ENCODE measurements at places on chromosomes 7 and 10.

DNA sequence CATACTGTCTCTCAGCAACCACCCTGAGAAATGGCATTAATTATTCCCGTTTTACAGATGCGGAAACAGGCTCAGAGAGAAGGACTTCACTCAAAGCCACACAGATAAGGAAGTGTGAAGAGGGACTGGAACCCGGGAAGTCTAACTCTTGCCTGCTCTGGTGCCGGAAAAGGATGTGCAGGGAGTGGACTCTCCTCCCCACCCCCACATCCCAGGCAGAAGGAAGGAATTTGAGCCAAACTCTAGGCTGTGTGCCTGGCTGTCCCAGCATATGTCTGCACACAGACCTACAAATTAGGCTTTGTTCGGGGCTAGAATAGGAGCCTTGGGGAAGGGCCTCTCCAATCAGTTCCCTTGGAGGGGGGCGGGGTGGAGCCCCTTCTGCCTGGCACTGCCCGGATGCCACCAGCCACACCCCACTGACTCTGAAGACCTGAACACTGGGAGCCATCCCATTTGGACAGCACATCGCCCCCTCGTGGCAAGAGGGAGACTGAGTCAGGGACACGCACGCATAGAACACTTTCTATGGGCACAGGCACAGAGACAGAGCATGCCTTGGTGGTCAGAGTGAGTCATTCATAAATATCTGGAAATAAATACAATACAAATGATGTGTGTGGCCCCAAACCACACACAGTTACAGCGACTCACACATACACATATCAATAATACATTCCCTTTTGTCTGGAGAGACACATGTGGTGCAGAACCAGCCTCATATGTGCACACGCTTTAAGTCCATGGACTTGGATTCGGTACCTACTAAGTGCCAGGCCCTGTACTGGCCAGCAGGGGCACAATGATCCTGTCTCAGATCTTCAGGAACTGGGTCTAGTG lies 13.1 kb downstream of the LZTS2 start:
- DNase-seq: peak; percentile 92

DNA sequence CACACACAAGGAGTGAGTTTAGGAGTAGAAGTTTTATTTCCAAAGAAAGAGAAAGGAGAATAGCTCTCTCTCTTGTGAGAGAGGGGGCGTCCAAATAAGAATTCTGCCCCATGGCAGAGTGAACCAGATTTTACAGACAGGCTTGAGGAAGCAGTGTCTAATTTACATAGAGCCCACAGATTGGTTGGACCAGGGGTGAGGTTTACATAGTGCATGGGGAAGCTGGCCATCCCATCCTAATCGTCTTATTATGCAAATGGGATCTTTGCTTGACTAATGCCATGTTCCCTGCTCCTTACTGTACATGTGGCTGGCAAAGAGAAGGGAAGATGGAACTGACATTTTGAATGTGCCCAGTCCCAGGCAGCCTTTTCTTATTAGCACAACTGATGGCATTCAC lies 60.0 kb upstream of the ACSM6 start:
- no peak for DNase-seq

DNA sequence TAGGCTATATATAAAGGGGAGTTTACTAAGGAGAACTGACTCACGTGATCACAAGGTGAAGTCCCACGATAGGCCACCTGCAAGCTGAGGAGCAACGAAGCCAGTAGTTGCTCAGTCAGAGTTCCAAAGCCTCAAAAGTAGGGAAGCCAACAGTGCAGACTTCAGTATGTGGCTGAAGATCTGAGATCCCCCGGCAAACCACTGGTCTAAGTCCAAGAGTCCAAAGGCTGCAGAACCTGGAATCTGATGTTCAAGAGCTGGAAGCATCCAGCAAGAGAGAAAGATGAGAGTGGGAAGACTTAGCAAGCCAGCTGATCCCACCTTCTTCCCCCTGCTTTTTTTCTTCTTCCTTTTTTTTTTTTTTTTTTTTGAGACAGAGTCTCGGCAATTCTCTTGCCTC lies 27.0 kb upstream of the GSDME start:
- DNase-seq: no peak

GRCh38 chr7:2631946-2632732 lies at the start of gene TTYH3:
Gene TTYH3 (plus strand): TSS chr7:2631986. CDS start chr7:2632156, 170 bp downstream.
- DNase-seq: no peak

- no peak for DNase-seq
These were observed 35.4 kb upstream of the TM9SF3 start for GRCh38 chr10:96622013-96622787.

DNA sequence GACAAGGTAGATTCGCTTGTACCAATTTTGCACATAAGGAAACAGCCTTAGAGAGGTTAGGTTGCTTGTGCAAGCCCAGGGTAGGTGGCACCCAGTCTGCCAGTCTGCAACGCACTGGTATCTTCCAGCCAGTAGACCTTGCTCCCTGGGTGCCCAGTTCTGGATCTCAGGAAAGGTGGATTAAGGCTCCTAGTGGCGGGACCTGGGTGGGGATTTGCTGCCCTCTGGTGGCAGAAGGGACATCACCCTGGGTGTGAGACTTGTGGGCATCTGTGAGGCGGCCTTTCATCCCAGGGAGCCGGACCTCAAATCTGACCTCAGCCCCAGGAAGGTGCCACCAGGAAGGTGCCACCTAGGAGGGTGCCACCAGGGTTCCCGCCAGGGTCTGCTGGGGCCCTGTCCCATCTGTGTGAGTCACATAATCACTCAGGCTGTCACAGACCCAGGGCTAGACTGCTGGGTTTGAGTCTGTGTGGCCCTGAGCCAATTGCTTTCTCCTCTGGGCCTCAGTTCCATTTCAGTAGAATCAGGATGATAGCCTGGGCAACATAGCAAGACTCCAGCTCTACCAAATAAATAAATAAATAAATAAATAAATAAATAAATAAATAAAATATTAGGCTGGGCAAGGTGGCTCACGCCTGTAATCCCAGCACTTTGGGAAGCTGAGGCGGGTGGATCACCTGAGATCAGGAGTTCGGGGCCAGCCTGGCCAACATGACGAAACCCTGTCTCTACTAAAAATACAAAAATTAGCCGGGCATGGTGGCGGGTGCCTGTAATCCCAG lies 5.3 kb upstream of the PRKRIP1 start:
- DNase-seq: peak; percentile 89

- no peak for DNase-seq
These were observed 54.7 kb upstream of the NPTX2 start for GRCh38 chr7:98562381-98562823.

DNA sequence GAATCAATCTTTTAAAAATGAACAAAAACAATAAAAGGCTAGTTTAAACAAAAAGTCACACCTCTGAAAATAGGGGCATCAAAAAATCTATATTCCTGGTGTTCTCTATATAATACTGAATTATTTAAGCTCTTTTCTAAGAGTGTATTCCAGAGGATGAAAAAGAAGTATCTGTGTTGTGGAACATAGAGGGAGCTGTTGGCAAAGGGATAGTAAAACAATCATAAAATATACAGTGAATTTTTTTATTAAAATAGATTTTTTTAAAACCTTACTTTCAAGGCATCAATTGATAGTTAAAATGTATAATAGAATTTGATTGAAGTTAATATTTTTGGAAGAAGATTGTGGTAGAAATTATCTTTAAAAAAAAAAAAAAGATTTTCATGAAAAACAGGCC lies 1409.1 kb upstream of the CELF2 start:
- no peak for DNase-seq

- peak; percentile 82 for DNase-seq
These were observed 92.1 kb downstream of the CYP51A1 start for GRCh38 chr7:92042056-92042737.

DNA sequence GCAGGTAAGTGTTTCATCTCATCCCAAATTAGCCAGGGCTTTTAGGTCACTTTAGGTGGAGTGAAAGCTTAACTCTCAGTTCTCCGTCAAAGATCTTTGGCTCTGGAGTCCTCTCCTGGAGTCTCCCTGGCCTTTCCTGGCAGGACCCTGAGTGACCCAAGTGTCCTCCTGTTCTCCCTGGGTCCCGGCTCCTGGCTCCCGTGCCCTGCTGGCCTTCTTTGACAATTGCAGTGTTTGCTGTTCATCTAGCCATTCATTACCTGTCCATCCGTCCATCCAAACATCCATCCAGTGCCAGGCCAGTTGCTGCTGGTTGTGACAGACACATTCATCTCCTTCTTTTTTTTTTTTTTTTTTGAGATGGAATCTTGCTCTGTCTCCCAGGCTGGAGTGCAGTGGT lies 6.2 kb upstream of the TPST1 start:
- DNase-seq: no peak

DNA sequence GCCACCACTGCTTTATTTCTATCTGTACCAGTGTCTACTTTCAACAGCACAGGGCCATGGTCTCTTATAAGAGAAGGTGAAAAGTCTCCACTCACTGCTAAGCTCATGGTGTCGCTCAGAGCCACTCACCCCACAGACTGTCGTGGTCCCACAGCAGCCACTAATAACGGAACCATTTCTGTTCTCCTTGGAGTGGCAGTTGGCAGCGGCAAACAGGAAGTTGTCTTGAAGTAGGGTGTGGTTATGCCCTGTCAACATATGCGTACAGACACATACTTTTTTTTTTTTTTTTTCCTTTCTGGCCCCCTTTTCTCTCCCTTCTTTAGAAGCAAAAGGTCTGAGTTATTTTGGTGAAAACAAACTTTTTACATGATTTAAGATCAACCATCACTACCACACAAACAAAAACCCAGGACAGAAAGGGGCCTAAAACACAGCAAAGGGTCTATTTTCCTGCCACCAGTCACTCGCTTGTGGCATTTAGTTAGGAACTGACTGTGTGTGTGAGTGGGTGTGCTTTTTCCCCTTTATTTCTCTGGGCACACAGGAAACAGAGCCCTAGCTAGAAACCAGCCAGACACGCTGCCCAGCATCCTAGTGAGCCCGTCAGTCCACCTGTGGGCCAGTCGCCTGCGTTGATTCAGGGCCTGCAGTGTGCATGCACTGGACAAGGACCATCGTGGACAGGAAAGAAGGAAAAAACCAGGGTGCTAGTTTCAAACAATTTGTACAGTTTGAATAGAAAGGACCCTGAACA lies 96.7 kb upstream of the EFCAB10 start:
- DNase-seq: peak; percentile 67

DNA sequence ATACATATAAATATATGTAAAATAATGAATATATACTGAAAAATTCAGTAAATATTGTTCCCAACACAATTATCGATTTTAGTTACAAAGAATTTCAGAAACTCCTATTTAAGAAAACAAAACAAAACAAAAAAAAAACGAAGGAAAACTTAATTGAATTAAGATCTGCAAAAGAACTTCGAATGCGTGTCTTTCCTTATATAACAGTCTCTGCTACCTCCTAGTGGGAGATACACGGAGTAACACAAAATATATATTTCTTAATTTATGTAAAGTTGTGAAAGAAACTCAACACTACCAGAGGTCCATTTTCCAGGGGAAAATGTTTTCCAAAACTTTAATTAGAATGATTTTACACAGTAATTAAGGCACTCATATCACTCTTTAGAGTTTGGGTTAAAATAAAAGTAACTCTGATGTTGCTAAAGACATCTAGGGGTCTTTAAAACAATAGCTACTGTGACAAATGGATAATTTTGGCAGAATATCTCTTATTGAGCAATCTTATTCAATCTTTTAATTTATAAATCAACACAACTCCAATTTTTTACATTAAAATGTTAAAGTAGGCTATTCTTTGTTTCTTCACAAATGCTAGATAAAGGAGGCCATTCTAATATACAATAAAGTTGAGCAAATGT lies 41.6 kb downstream of the NEBL start:
- no peak for DNase-seq

- no peak for DNase-seq
These were observed 142.1 kb upstream of the PTPRZ1 start for GRCh38 chr7:121730869-121731268.

- DNase-seq: no peak
These were observed 626.6 kb upstream of the TPK1 start for GRCh38 chr7:145462463-145462862.

GRCh38 chr10:15684768-15685167 lies 35.0 kb downstream of the ITGA8 start:
- no peak for DNase-seq

GRCh38 chr7:13524076-13524475 lies 465.4 kb downstream of the ETV1 start:
- no peak for DNase-seq

- DNase-seq: no peak
These were observed 94.9 kb upstream of the TCF7L2 start for GRCh38 chr10:112855134-112855533.

DNA sequence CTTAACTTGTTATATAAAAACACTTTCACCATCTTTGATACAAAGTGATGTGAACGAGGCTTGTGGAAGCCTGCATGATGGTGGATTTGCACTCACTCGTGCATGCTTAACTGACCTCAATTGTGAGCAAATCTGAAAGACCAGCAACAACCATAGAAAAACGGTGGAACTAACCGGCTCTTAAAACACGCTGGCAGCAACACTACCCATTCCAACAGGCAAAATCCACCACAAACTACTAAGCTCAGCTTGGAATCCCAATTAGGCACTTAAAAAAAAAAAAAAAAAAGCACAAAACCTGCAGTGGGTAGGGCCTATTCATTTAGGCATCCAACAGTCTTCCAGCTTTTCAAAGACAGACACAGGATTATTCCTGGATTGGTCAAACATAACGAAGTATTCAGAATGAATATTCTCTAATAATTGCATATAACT lies 1.8 kb downstream of the GDI2 start:
- DNase-seq: peak; percentile 20

DNA sequence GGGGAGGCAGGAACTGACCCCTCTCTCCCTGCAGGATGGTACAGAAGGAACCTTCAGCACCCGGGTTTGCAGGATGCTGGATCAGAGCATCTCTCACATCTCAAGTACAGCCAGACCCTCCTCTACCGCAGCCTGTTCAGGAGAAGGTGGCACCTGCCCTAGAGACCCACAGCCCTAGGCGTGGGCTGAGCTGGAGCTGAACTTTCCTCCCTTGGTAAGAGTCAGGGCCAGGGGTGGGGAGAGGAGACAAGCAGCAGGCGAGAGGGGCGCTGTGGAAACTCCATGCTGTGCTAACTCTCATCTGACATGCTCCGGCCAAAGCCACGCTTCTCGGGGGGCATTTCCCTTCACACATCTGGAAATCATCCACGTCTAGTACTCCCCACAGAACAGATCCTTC lies 154.4 kb downstream of the DIP2C start:
- DNase-seq: no peak

DNA sequence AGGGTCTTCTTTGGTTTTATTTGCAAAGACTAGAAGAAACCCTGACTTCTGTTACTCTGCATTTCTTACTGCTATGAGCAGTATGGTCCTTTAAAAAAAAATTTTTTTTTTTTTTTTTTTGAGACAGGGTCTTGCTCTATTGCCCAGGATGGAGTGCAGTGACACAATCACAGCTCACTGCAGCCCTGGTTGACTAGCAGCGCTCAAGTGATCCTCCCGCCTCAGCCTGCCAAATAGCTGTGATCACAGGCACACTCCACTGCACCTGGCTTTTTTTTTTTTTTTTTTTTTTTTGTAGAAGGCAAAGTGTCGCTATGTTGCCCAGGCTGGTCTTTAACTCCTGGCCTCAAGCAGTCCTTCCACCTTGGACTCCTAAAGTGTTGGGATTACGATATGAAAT lies 17.4 kb downstream of the CNNM2 start:
- no peak for DNase-seq

DNA sequence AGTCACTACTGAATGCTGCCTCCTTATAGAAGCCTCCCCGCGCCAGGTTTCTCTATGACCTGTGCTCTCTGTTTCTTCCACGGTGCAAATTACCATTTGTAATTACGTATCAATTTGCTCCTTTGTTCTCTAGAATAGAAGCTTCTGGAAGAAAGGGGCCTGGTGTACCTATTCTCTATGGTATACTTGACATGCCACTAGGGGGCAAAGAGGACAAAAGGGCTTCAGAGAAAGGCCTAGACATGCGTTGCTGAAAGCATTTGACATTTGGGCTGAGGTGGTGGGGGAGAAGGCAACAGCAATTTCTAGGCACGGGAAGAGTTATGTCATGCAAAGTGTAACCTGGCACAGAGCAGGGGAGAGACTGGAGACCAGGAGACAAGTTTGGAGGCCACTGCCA lies 148.7 kb downstream of the WDR11 start:
- DNase-seq: no peak

Data from colonic mucosa (tissue), 4 donors.